IMR-90 (cell line): ENCODE measurements at places on chromosomes 11 and 22. TPM values are rescaled to one million over a fixed set of nuclear protein-coding genes. Genes with fewer than 3 reads are reported as not detected.

SCUBE2 gene
- total RNA-seq = 0.56 and 0.72 TPM in 2 replicates

CCDC86 gene
- total RNA-seq = 9.5 and 10.3 TPM in 2 replicates

DNA sequence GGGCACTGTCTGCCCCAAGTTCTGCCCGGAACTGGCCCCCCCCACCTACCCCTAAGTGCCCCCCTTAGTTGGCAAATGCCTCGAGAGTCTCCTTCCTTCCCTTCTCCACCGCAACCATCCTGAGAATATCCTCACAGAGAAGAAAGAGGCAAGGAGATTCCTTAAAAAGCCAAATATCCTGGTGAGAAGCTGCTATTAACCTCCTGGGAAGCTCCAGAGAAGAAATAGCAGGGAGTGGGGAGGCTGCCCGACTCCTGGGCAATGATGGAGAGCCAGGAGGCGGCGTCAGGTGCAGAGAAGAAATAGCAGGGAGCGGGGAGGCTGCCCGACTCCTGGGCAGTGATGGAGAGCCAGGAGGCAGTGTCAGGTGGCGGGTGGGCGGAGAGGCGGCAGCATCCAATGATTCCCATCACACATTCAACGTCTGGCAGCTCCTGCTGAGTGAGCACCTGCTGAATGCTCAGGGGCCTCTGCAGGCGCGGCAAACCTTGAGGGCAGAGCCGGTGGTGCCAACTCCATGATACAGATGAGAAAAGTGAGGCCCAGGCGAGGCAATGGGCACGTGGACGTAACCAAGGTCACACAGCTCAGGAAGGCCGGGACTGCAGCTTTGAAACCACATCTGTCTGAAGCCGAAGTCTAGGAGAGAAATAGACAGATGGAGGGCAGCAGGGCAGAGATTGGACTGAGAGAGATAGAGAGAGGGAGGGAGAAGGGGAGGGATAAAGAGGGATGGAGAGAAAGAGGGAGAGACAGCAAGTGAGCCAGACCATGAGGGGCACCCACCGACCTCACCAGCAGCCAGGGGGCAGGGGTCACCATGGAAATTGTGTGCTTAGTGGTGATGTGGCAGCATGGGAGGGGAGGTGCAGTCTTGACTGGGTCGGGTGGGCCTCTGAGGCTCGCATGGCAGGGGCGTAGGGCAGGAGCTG, 58.3 kb downstream of the CYTH4 start:
- H3K27ac ChIP-seq = no peak overlapping the region
- H3K36me3 ChIP-seq = no peaks in the 10 kb centered on the region
- H3K4me3 ChIP-seq = no peak overlapping the region
- no peak for DNase-seq
- peaks cover 16% of the 10 kb centered on the region for H3K4me1 ChIP-seq

DNA sequence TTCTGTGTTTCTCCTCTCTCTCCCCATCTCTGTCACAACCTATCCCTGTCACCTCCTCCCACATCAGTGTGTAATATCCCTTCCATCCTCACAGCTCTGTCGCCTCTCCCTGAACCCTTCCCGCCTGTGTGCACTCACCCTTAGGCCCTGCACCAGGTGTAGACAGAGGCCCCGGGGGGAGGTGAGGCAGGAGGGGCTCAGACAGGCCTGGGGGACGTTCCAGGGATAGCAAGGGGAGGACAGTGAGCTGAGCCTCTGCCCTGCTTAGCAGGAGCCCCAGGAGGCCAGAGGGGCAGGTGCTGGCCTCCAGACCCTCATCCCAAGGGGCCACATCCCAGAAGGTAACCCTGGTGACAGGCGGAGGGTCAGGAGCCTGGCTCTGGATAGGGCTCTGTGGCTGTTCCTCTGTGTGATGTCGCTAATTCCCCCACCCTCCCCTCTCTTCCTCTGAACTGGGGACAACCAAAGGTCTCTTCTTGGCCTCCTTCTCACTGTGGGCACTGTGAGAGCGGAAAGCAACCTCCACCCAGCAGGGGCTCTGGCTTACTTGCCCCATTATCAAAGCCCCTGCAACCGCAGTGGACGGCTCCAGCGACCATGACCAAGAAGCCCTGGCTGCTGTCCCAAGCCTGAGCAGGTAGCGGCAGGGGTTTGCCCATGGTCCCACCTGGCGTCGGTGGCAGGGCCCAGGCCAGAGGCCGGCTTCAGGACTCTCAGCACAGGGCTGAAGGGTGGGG, 35.7 kb downstream of the KCNJ4 start:
- H3K36me3 ChIP-seq = no peaks in the 10 kb centered on the region
- no peak overlapping the region for H3K27ac ChIP-seq
- no peak for DNase-seq

DNA sequence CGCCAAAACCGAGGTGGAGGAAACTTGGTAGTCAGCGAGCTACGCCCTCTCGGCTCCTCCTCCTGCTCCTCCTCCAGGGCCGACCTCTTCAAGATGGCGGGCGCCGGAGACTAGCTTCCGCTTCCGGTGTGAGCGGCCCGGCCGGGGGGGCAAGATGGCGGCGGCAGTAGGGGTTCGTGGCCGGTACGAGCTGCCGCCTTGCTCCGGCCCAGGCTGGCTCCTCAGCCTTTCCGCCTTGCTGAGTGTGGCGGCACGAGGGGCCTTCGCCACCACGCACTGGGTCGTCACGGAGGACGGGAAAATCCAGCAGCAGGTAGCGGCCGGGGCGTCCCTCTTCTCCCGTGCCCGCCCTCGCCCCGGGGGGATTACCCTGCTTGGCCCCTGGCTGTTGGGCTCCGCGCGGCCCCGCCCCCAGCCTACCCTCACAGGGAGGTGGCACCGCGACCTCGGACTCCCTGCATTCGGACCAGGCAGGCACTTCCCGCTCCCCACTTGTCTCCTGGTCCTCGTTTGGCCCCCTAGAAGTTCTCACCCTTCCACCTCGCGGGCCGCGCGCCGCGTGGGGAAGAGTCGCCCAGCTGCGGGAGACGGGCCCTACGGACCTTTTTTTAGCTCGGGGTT, at the start of gene TTC17:
Gene TTC17 (plus strand): TSS at position 120 of the 621 bp plus-strand sequence. CDS start 35 bp downstream, at position 155.
- H3K27me3 ChIP-seq = no peaks in the 10 kb centered on the region
- H3K4me3 ChIP-seq = peak within 1 kb of the TSS; percentile 93
- H3K27ac ChIP-seq = peak within 1 kb of the TSS; percentile 98
- H3K4me1 ChIP-seq = peaks cover 4% of the 10 kb centered on the region; the same call in 1 of the 2 replicates
- peaks cover 2% of the 10 kb centered on the region; the same call in 1 of the 2 replicates for H3K36me3 ChIP-seq

MS4A4E gene
- not detected in 2 replicates for total RNA-seq

DNA sequence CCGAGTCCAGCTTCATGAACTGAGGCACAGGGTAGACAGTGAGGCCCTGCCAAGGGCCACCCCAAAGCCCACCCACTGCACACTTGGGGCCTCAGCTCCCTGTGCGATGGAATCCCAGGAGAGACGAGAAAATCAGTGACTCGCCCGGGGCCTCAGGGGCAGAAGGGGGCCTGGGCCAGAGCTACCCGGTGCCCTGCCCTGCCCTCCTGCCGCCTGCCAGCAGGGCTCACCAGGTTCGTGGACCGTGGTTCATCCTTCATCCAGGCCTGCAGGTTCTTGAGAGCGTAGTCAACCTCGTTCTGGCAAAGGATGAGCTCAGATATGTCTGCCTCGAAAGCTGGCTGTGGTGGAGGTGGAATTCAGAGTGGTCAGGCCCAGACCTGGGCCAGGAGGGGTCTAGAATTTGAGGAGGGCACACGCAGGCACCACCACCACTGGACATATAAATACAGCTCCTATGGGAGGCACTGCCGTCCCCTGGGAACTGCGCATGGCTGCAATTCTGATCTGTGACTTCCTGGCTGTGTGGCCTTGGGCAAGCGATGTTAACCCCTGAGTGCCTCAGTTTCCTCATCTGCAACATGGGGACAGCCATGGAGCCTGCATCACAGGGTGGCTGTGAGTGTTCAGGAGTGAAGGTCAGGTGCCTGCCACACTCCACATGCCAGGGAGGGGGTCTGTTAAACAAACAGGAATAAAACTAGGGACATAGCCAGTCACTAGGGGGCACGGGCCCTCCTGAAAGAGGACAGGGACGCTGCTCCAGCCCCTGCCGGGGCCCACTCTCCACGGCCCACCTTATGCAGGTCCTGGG, 7.5 kb downstream of the ALDH3B2 start:
- no peaks in the 10 kb centered on the region for H3K4me1 ChIP-seq
- peaks cover 12% of the 10 kb centered on the region for H3K27me3 ChIP-seq
- H3K27ac ChIP-seq = no peak overlapping the region
- DNase-seq = no peak
- H3K4me3 ChIP-seq = no peak overlapping the region
- no peaks in the 10 kb centered on the region for H3K36me3 ChIP-seq

GRCh38 chr11:101862391-101863233, 52.2 kb upstream of the CEP126 start:
- no peaks in the 10 kb centered on the region for H3K36me3 ChIP-seq
- no peak overlapping the region for H3K4me3 ChIP-seq
- peak overlapping the region; percentile 65 for H3K27ac ChIP-seq
- peak; percentile 79 for DNase-seq

TREH gene
- not detected in 2 replicates for total RNA-seq

- no peak within 1 kb of the TSS for H3K4me3 ChIP-seq
- peaks cover 6% of the 10 kb centered on the region for H3K4me1 ChIP-seq
- H3K36me3 ChIP-seq = no peaks in the 10 kb centered on the region
- H3K27ac ChIP-seq = no peak within 1 kb of the TSS
- no peaks in the 10 kb centered on the region; the same call in 1 of the 2 replicates for H3K27me3 ChIP-seq
Measured at GRCh38 chr22:41699264-41700107, at the start of gene MEI1. Gene MEI1 (plus strand): TSS chr22:41699503. CDS start chr22:41699539, 36 bp downstream.

OR52H1 gene
- 0.18 and 0.28 TPM in 2 replicates for total RNA-seq

GRCh38 chr11:119049081-119049480, 7.9 kb downstream of the HYOU1 start:
- H3K36me3 ChIP-seq = peaks cover 78% of the 10 kb centered on the region
- no peak overlapping the region for H3K4me3 ChIP-seq
- H3K27ac ChIP-seq = no peak overlapping the region
- no peak for DNase-seq
- H3K27me3 ChIP-seq = no peaks in the 10 kb centered on the region

PATE4 gene
- total RNA-seq = not detected in 2 replicates

MDK gene
- 23.1 and 25.8 TPM in 2 replicates for total RNA-seq

SHANK3 gene
- total RNA-seq = 0.18 and 0.28 TPM in 2 replicates

- DNase-seq = no peak
- no peaks in the 10 kb centered on the region for H3K27me3 ChIP-seq
- H3K4me1 ChIP-seq = no peaks in the 10 kb centered on the region
- H3K27ac ChIP-seq = no peak overlapping the region
- H3K4me3 ChIP-seq = no peak overlapping the region
Measured at GRCh38 chr11:39268176-39268690, 2191.2 kb downstream of the LRRC4C start.

OOSP4A gene
- not detected in 2 replicates for total RNA-seq

GRCh38 chr11:114832532-114833125, 154.3 kb downstream of the NXPE2 start:
- no peak overlapping the region for H3K27ac ChIP-seq
- H3K4me1 ChIP-seq = no peaks in the 10 kb centered on the region
- H3K4me3 ChIP-seq = no peak overlapping the region
- H3K36me3 ChIP-seq = no peaks in the 10 kb centered on the region
- DNase-seq = no peak

GRCh38 chr11:76824980-76825725, 35.6 kb upstream of the ACER3 start:
- peak; percentile 61 for DNase-seq
- H3K4me1 ChIP-seq = peaks cover 3% of the 10 kb centered on the region
- no peak overlapping the region for H3K27ac ChIP-seq
- H3K36me3 ChIP-seq = no peaks in the 10 kb centered on the region
- no peak overlapping the region for H3K4me3 ChIP-seq

DNA sequence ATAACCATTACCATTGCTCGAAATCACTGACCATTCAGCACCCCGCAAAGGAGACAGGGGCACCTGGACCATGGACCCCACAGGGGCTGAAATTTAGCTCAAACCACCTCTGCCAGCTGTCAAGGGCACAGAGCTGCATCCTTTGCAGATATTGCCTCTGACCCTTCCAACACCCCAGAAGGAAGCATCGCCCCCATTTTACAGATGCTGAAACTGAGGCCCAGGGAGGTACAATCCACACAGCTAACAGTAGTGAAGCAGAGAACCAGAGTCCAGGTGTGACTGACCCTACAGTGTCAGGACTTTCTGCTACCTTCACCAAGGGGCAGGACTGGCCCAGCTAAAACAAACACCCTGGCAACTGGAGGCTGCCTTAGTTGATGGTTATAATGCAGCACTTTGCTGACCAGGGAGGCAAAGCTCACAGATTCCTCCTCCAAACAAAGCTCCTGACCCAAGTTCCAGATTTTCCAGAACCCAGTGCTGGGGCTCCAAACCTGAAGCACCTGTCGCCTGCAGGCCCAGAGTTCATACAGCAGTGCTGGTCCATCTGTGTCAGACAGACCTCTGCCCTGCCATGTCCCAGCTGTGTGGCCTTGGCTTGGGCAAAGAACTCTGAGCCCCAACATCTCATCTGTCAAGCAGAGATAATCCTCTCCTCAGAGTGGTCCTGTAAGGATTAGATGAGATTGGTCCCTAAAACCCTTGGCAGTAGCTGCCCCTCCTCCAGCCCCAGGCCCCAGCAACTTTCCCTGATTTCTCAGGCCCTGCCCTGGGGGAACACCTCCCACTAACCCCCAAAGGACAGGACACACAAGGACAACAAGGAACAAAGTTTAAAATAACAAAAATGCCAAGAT, 15.2 kb upstream of the ARAP1 start:
- H3K4me3 ChIP-seq = no peak overlapping the region
- H3K36me3 ChIP-seq = no peaks in the 10 kb centered on the region
- no peaks in the 10 kb centered on the region for H3K27me3 ChIP-seq
- DNase-seq = no peak

GRCh38 chr11:96122601-96123074, 198.7 kb upstream of the MTMR2 start:
- no peak overlapping the region for H3K4me3 ChIP-seq
- DNase-seq = peak; percentile 35
- H3K36me3 ChIP-seq = no peaks in the 10 kb centered on the region; the same call in 1 of the 2 replicates

DNA sequence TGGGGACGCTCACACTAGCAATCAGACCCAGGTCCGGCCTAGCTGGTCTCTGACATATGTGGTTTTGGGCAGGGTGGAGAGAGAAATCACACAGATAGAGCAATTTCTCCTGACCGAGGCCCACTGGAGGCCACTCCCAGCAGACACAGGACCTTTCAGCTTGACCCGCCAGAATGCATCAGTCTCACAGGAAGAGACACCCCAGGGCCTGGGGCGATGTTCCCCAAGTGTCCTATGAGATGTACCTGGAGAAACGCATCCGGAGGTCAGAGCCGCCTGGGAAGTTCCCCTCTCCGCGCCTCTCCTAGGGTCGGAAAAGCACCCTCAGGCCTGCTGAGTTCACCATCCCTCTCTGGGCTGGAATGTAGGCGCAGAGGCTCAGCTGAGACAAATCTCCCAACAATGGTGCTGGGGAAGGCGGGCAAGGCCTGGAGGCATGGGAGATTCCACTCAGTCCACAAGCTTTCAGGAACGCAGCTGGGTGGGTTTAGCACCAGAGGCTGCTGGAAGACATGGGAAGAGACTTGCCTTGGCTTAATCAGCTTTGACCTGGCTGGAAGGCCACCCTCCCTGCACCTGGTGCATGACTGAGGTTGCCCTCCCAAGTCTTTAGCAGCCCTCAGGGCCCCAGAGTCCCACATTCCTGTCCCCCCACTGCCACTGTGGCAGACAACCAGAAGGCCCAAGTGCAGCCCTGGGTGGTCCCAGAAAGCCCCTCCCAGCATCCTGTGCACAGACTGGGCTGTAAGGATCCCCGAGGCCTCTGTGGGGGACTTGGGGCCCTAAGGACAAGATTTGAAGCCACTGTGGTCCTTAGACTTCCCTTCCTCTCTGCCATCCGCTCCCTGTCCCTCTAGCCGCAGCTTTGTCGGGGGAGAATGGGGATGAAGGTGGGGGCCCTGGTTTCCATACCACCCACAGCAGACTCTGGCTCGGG, 57.5 kb downstream of the RTL6 start:
- no peaks in the 10 kb centered on the region for H3K27me3 ChIP-seq
- DNase-seq = no peak
- H3K27ac ChIP-seq = no peak overlapping the region
- peaks cover 4% of the 10 kb centered on the region; the same call in 1 of the 2 replicates for H3K4me1 ChIP-seq
- H3K4me3 ChIP-seq = no peak overlapping the region
